ENCODE measurements at places on chromosomes 7 and 10. TPM values are rescaled to one million over a fixed set of nuclear protein-coding genes. Genes with fewer than 3 reads are reported as not detected.

DNA sequence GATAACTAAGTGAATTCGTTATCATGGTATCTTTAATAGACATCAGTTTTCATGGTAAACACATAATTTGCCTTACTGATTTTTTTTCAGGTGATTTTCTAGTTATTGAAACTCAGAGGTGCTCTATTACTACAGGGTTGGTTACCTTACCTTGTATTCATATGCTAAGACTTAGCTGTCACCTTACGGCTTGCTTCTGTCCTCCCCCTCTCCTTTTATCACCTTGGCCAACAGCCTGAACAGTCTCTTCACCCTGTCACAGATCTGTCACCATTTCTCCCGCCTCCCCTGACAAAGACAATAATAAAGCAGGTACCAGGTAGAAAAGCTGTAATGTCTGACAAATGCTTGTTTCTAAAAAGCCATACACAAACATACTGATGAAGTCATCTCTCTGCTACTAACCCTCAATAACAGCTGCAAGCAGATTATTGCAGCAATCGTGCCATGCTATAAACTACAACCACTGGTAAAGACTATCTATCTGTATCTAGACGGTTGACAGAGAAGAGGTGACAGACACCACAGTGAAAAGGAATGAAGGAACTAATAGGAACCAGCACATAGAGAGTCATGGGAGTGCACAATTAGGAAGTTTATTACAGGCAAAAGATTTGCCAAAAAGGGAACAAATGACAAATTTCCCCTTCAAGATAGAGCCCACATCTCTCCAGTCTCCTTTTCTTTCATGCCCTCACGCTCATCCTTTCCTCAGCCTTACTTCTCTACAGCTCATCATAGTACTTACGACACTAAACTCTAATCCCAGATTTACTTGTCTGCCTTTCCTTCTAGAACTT lies 57.2 kb downstream of the ARHGAP12 start:
- DNase-seq = no peak

DNA sequence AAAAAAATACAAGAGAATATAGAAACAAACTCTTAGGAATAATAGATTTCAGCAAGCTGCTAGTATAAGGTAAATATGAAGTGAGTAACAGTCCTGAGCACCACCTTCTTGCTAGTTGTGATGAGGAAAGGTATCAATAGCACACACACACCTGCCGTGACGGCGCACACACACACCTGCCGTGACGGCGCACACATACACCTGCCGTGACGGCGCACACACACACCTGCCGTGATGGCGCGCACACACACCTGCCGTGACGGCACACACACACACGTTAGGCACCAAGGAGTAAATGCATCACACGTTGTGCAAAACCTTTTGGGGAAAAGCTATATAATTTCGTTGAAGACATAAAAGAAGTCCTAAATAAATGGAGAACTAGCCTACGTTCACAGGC lies 4.7 kb upstream of the JAKMIP3 start:
- no peak for DNase-seq

DNA sequence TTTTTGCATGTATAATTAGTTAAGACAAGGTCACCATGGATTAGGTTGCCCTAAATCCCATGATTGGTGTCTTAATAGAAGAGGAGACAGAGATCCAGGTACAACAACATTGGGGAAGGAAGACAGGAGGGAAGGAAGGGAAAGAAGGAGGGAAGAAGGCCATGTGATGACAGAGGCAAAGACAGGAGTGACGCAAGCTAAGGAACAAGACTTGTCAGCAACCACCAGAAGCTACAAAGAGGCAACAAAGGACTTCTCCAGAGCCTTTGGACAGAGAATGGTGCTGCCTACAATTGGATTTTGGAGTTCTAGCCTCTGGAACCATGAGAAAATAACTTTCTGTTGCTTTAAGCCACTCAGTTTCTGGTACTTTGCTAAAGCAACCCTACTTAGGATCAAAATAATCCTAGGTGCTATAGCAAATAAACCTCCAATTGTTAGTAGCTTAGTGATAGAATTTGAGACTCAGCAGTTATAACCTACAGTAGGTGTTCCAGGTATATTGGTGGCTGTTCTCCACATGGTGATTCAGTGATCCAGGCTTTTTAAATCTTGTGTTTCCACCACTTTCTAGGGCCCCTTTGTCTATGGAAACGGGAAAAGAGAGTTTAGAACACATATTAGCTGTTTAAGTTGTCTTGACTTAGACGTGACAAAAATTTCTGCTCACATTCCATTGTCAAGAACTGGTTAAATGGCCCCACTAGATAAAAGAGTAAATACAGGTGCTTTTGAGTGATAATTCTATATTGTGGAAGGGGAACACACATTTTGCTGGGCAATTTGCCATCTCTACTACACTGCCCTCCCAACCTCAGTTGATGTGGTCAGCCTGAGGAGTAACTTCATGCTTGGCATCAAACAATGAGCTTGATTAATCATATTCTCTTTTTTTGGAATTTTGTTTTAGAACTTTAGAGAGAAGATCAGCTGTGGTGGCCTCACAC lies 70.5 kb upstream of the SP4 start:
- DNase-seq = no peak

DNA sequence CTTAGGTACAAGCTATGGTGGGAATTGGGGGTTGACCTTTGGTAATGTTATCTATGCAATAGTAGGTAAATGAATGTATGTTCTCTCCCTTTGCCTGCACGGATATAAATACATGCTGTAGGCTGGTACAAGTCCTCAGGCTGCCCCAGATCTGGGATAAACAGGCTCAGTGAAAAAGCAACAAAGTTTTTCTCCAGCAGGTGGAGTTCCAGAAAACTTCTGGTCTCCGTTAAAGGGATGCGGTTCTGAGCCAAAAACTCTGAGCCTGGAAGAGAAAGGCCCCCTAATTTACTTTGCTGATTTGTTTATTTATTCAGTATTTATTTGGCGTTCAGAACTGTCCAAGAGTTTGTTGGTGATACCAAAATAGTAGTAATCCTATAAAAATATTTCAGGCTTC lies 204.7 kb downstream of the ADRA2A start:
- DNase-seq = no peak

DNA sequence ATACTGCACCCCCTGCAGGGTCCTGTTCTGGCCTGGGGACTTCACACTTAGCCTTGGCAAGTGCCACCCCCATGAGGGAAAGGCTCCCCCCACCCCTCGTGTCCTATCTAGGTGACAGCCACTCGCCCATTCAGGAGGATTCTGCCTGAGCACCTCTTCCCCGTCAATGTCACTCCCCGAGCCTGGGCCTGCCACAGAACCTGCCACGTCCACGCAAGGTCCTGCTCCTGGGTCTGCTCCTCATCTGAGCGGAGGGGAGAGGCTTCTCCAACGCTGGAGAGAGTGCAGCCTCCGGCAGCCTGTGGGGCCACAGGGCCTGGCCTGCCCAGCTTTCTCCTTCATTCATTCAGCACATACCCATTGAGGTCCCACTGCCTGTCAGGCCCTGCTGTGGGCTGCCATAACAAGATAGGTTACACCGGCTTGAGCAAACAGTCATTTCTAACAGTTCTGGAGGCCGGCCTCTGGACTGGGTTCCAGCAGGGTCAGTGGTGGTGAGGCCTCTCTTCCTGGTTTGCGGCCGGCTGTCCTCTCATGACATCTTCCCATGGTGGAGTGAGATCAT lies 92.0 kb upstream of the RET start:
- DNase-seq = no peak

DNA sequence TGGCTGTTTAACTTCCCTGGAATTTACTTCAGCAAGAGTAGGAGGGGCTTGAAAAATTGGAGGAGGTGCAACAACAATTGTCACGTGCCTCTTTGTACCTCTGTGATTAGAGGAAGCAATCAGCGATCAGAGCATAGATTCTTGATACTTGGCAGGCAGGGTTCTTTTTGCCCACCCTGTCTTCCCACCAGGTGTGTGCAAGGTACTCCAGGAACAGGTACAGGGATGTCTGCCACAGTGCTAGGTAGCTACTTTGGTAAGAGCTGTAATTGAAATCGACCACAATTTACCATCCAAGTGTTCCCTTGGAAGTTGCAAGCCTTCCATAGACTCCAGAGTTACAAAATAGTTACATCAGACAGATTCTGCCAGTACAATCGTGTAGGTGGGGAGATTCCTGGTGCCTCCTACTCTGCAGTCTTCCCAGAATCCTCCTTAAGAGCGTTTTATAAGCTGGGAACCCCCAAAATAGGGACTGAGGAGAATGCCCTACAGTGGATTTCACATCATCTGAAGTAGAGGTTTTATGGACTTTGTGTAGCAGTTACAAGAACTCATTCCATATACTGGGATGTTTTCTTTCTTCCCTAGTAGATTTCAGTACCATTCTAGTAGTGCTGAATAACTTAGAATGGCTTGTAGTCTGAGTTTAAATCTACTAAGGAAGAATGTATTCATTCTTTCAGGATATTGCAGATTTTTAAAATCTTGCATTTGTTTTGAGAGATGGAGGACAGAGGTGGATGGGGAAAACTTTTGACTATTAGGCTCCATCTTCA lies 101.9 kb downstream of the EXOC4 start:
- DNase-seq = no peak

GRCh38 chr10:102291221-102291905 lies 46.0 kb downstream of the GBF1 start:
- DNase-seq = no peak

DNA sequence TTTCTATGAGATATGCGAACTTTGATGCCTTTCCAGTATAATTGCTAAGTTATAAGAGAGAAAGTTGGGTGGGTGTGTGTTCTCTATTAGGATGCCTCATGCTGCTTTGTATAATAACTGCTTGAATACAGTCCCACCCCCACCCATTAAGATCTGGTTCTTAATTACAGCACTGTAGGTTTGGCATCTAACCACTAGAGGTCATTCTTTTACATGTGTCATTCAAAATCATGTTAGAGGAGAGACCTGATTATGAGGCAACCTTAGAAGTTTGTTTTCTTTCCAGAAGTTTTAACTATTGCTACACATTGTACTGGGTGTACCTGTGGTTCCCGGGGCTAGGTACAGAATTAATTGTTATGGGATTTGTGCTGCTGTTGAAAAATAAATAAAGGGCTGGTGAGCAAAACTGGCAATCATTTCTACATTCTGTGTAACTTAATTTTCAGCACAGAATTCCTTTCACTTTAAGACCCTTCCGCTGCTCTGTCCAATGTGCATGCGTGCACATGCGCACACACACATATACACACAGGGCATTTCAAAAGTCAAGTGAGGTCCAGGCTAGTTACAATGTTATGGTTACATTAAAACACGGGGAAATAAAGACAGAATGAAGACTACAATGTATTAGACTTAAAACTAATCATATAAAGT lies 1156.3 kb downstream of the SORCS3 start:
- no peak for DNase-seq

Gene AGFG2
- 13.3 TPM for total RNA-seq

Gene CLRN3
- not detected for total RNA-seq

DNA sequence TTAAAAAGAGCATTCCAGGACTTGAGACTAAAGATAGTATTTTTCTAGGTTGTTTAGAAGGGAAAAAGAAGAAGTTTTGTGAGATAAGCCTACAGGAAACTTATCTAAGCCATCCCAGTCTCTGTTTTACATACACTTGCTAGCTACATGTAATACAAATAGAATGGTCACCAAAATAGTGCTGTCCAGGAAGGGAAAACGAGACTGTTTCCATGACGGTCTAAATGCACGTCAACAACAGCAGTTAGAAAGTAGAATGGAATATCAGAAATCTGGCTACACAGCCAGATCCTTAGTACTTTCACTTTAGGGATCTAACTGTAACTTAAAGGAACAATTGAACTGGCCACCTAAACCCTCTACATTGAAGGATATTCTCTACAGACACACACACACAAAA lies 117.6 kb downstream of the TSPAN12 start:
- DNase-seq = no peak

DNA sequence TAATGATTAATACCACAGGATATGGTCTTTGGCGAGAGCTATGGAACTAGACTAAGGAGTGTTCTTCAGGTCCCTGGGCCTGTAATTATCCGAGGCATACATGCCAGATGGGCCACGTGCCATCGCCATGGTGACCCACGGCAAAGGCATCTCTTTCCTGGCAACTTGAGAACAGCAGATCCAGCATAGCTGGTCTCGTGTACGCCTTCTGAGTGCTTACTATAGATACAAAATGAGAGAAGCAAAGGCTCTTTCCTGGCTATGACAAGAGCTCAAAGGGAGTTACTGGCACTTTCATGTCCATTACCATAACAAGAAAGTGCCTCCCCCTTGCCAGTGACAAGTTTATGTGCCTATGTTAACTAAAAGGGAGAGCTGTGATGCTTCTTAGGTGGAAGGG lies 26.0 kb upstream of the GLI3 start:
- DNase-seq = peak; percentile 53

Gene LRRN3
- 6.1 TPM for total RNA-seq

GRCh38 chr10:125035588-125036295 lies 93.8 kb downstream of the ZRANB1 start:
- no peak for DNase-seq

GRCh38 chr10:29256019-29256418 lies 32.9 kb upstream of the LYZL1 start:
- no peak for DNase-seq

DNA sequence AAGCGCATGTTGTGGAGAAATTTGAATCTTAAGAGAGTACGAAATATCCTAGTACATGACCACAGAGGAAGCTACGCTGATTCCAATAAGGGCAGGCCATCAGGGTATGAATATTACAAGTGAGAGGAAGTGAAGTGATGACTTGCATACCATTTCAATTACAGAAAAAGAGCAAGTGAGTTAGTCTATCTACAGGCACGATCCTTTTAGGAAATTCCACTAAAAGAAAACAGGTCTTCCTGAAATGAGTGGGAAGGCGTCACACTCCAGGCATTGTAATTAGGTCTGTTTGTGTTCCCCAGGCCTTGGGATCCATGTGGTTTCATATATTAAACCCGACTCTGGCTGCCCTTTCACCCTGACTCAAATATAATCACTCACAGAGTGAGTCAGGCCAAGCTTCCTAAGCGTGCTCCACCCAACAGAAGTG lies 152.5 kb downstream of the SEMA3A start:
- no peak for DNase-seq

- DNase-seq = peak; percentile 26
Measured at GRCh38 chr10:77251297-77252013, 386.2 kb downstream of the KCNMA1 start.

Gene SH2D4B
- 0.09 TPM for total RNA-seq

Gene CRHR2
- total RNA-seq = 0.18 TPM

- DNase-seq = no peak
Measured at GRCh38 chr7:45176886-45177731, 19.5 kb downstream of the RAMP3 start.

Gene TMEM176B
- 2.2 TPM for total RNA-seq

GRCh38 chr7:36349626-36350025 lies 40.0 kb upstream of the ANLN start:
- DNase-seq = no peak
